Stimulated activated CD8-positive, alpha-beta memory T cell treated with anti-CD3 and anti-CD28 coated beads, Interleukin-4, amount 100 ng/mL, for 1 hour (primary cell): ENCODE measurements at places on chromosomes 11 and 22.

DNA sequence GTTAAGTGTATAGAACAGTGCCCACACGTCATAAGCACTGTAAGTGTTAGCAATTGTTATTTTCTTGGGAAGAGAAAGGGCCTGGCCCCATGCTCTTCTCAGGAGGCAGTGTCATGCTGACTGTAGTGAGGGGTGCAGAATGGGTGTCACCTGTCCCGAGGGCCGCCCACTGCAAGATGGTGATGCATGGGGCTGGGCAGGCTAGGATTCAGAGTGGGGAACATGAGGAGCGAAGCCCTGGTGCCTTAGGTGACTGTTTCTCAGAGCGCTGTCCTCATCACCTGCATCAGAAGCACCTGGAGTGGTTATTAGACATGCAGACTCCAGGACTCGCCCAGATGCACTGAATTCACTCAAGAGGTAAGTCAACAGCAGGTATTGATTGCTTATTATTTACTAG lies 101.0 kb upstream of the PARVA start:
- DNase-seq, result no peak

GRCh38 chr11:69371731-69372588 lies 78.0 kb downstream of the MYEOV start:
- DNase-seq, result no peak

- no peak for DNase-seq
These were observed 3.6 kb downstream of the IL18 start for GRCh38 chr11:112160091-112160848.

DNA sequence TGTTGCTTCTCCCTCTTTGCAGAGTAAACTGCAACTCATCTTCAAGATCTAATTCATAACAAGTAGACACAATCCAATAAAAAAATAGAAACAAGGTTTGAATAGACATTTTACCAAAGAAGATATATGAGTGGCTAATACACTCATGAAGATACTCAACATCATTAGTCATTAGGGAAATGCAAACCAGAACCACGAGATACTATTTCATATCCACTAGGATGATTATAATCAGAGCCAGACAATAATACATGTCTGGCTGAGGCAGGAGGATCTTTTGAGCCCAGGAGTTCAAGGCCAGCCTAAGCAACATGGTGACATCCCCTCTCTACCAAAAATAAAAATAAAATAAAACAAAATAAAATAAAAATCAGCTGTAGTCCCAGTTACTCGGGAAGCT lies 85.0 kb downstream of the ATG16L2 start:
- no peak for DNase-seq

GRCh38 chr11:117815262-117815803 lies 9.2 kb downstream of the FXYD2 start:
- DNase-seq, result no peak

- DNase-seq, result no peak
These were observed 3.5 kb upstream of the UVRAG start for GRCh38 chr11:75811485-75811884.

DNA sequence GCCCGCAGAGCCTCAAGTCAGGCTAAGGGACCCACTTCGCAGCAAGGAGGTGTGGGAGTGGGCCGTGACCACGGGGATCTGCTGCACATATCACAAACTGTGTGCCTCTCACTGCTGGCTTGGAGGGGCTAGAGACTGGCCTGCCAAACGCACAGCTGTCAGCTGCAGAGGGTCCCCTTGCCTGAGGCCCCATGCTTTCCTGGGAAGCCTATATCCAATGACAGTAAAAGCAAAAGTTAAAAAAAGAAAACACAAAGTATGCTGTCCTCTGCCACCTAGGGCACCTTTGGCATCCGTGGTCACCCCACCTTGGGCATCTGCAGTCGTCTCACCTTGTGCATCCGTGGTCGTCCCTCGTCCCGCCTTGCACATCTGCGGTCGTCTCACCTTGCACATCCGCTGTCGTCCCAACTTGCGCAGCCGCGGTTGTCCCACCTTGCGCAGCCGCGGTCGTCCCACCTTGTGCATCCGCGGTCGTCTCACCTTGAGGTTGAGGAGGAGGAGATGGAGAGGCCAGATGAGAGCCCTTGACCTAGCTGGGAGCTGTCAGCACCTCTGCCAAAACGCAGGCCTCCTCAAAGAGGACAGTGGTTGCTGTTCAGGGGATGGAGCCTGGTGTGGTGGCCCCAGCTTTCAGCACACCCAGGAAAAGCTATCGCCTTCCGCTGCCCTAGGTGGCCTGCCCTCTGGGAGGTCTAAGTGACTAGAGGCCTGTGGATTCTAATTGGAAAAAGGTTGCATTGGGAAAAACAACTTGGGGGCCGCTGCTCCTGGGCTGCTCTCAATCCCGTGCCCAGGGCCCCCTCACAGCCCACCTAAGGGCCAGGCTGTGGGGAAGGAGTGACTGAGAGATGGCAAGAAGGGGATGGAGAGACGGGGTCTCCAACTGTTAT lies 90.5 kb downstream of the MYEOV start:
- DNase-seq, result no peak

GRCh38 chr11:60810569-60810968 lies 25.4 kb downstream of the MS4A10 start:
- DNase-seq, result no peak

- DNase-seq, result no peak
These were observed 901.4 kb upstream of the API5 start for GRCh38 chr11:42410251-42410955.

- no peak for DNase-seq
These were observed 10.0 kb downstream of the PPM1F start for GRCh38 chr22:21942407-21943343.
